Fibroblast of skin of scalp (primary cell): ENCODE measurements at places on chromosomes 2 and 18.

GRCh38 chr2:62536873-62537547 is 31.0 kb upstream of the TMEM17 start:
- no peak for DNase-seq

DNA sequence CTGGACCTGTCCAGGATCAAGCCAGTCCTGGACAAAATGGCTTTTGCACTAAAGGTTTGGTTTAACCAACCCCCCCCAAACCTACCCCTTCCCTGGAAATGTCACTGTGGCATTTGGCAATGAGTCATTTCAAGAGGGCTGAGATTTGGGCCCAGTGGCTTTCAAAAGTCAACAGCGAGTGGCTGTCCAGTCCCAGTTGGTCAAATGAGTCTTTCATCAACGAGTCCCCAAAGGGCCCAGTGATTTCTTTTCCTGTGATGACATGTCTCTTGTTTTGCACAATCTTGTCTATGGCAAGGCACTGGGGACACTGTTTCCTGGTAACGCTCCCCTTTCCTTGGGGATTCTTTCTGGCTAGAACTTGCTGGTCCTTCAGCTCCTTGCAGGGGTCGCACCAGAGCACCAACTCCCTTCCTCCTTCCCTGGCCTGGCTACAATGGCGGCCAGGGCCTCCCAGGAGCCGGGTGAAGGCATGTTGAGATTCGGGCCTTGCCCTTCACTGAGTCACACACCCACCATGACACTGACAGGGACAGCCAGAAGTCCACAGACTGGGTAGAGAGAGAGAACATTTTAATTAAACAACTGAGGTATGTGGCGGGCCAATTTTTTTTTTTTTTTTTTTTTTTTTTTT is 87.2 kb downstream of the SMAD7 start:
- no peak for DNase-seq

DNA sequence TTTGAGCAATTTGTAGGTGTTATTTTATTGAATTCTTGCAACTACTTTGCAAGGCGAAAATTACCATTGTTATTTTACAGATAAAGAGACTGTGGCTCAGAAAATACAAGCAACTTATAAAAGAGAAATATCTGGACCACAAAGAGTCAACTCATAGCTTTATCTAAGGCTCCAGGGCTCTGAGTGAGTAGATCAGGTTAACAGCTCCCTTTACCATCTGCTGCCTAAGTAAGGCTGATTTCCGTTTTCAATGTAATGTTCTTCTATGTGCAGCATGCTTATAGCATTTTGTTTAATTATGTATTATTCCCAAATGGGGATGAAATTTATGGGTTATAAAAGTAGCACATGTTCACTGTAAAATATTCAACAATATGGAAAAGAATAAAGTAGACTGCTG is 299.1 kb upstream of the TNP1 start:
- DNase-seq, result no peak

- DNase-seq, result no peak
These were observed at the start of gene FOXI3 for GRCh38 chr2:88452565-88452905. Gene FOXI3 (minus strand): TSS chr2:88452693. CDS start chr2:88452535, 158 bp downstream.

DNA sequence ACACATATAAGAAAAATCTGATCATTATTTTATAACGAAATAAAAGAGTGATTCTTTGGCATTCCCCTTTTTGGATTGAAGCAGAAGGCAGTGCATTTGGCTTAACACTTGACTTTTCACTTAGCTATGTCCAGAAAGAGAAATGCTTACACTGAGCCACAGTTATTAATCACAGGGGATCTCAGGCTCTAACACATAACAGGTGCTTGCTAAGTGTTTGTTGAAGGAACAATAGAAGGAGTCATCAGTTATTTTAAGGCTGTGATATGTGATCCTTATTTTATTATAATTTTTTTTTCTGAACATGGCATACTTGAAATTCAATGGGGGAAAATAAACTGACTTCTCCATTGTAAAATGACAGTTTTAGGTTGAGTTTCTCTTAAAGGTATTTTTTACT is 209.5 kb downstream of the UBE2E3 start:
- DNase-seq, result no peak
